ENCODE measurements at places on chromosomes 7 and 10. TPM values are rescaled to one million over a fixed set of nuclear protein-coding genes. Genes with fewer than 3 reads are reported as not detected.

Gene PIP
- not detected for total RNA-seq

Gene MBL2
- not detected for total RNA-seq

Gene GIMAP8
- 22.0 TPM for total RNA-seq

Gene ACSM6
- not detected for total RNA-seq

Gene CAV1
- 473 TPM for total RNA-seq

Gene AIFM2
- total RNA-seq = 135 TPM

Gene ARPC1B
- total RNA-seq = 159 TPM
